ENCODE measurements at places on chromosomes 3 and 15.

GRCh38 chr3:98901119-98901391 is 440 bp downstream of the DCBLD2 start:
- DNase-seq = no peak

- no peak for DNase-seq
Observed at GRCh38 chr3:149186721-149187120, 34.9 kb downstream of the CP start.

GRCh38 chr15:40755812-40756208 is 756 bp upstream of the RMDN3 start:
- DNase-seq = no peak

- DNase-seq = no peak
Observed at GRCh38 chr15:71201477-71201876, 86.2 kb downstream of the THSD4 start.

GRCh38 chr3:24616110-24616829 is 121.6 kb upstream of the THRB start:
- no peak for DNase-seq

GRCh38 chr3:58355179-58355578 is 22.5 kb downstream of the PXK start:
- DNase-seq = no peak

DNA sequence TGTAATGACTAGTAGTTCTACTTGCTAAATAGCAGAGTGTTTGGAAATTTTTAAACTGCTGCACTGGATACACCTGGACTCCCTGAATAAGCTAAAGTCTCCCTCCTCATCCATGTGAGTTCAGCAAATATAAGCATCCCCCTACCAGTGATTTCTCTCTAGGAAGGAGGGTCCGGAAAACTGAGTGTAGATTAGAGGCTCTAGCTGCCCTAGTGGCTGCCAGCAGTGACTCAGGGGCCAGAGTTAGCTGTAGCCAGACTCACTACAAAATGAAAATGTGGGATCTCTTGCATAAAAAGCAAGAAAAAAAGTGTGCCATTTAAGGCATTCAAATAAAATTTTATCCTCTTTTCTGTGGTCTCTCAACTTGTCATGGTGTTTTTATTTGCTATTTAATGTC is 485.0 kb upstream of the ATP11B start:
- DNase-seq = no peak

Data from GM12892 (cell line).